Ovary (tissue), 10 donors: ENCODE measurements at places on chromosomes 4 and X. TPM values are rescaled to one million over a fixed set of nuclear protein-coding genes. Genes with fewer than 3 reads are reported as not detected.

GRCh38 chr4:13918991-13919441, 291.5 kb upstream of the BOD1L1 start:
- no peak for DNase-seq

DNA sequence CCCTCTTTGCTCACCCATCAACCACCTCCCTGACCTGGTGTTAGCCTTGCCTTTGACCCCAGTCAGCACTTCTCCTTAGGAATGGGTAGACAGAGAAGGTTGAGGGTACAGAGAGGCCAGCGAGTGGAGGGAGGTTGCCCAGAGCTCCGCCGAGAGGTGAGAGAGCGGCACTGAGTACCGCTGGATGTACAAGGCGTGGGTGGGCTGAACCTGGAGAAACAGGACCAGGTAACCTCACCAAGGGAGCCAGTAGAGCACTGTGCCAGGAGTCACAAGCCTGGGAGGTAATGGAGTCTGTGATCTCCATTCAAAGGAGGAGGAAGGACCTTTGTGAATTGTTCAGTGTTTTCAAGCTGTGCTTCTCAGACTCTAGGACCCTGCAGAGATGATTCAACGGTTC, 256.2 kb downstream of the EVC2 start:
- no peak for DNase-seq

DNA sequence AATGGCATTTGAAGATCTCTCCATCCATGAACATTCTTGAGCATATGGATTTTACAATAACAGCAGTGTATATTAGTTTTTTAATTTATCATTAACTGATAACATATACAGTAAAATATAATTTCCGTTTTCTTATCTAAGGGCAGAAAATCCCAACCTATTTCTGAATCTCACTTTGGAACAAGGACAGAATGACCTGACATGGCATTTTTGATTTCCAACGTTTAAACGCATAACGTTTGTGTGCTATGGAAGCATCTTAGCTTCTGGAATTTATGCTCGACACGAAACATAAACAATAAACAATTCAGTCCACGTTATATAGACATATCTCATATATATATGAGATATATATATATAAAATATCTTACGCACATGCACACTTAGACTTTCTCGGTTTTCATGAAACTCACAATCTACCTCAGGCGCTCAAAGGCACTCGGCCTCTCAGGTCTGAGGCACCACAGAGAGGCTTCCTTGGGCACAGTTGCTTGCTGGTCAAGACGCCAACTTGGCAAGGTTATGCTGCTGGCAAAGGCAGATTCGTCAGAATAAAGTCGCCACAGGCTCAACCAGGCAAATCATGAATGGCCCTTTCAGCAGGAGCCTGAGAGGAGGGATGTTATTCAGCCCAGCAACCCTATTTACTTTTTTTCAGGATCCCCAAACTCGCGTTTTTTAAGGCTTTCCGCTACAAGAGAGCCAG, 1.0 kb upstream of the UGT8 start:
- no peak for DNase-seq

DNA sequence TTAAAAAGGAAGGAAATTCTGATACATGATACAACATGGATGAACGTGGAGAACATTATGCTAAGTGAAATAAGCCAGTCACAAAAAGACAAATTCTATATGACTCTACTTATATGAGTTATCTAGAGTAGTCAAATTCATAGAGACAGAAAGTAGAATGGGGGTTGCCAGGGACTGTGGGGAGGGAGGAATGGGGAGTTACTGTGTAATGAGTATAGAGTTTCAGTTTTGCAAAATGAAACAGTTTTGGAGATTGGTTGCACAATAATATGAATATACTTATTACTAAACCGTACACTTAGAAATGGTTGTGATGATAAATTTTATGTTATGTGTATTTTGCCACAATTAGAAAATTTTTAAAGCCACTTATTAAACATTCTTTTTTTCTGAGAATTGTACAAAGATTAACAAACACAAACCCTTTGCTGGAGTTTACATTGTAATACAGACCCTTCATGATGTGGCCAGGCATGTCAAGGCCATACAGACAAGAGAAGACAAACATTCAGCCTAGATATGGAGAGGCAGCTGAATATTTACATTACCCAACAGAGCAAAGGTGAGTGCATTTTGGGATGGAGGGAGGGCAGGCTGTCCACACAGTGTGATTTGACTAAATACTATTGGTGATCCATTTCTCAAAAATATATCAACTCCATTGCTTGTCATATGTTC, 21.2 kb upstream of the GPC3 start:
- no peak for DNase-seq

- DNase-seq: no peak
These were observed 8.6 kb downstream of the LCORL start for GRCh38 chr4:18012807-18013462.

GRCh38 chr4:125115476-125115875, 199.3 kb upstream of the FAT4 start:
- no peak for DNase-seq

DNA sequence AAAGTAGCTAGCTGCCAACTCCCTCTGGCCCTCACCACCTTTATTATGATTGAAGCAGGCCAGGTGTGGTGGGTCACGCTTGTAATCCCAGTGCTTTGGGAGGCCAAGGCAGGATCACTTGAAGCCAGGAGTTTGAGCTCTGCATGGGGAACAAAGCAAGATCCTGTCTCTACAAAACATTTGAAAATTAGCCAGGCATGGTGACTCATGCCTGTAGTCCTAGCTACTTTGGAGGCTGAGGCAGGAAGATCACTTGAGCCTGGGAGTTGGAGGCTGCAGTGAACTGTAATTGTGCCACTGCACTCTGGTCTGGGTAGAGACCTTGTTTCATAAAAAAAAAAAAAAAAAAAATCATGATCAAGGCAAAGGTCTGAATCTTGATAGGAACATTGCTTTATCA, 467.0 kb upstream of the DIPK2B start:
- no peak for DNase-seq

DNA sequence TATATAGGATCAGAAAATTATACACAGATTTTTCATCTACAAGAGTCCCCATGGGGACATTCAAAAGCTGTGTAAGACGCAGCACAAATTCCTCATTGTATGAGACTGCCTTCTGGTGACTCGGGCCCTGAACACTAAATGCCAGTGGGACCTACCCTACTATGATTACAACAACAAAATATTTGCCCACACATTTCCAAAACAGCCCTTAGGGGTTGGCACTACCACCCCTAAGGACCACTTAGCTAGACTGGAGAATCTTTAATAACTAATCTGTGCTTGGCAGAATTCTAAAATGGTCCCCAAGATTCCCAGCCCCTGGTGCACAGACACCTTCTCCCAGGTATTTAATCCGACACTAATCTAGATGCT, 29.1 kb downstream of the UCHL1 start:
- no peak for DNase-seq

GRCh38 chr4:116926631-116927295, 158.6 kb downstream of the TRAM1L1 start:
- DNase-seq: no peak

GRCh38 chrX:63935835-63936234, 150.8 kb upstream of the ARHGEF9 start:
- no peak for DNase-seq

- DNase-seq: no peak
These were observed 105.5 kb downstream of the HDAC8 start for GRCh38 chrX:72467135-72467534.

DNA sequence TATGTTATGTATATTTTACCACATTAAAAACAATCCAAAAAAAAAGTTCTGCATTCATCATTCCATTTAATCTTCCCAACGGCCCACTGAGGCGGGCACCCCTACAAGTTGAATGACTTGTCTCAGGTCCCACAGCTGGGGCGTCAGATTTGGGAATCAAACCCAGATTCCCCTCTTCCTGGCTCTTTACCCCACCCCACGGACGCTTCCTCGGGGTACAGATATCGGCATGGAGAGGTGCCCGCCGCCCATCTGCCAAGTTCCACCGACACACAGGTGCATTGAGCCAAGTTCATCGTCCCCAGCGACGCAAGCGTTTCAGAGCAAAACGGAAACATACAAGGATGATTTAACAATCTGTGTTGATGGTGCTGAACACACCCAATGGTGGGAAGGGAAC, 36.9 kb upstream of the MAN2B2 start:
- no peak for DNase-seq

- no peak for DNase-seq
These were observed 435.8 kb upstream of the CPEB2 start for GRCh38 chr4:14566518-14566917.

DNA sequence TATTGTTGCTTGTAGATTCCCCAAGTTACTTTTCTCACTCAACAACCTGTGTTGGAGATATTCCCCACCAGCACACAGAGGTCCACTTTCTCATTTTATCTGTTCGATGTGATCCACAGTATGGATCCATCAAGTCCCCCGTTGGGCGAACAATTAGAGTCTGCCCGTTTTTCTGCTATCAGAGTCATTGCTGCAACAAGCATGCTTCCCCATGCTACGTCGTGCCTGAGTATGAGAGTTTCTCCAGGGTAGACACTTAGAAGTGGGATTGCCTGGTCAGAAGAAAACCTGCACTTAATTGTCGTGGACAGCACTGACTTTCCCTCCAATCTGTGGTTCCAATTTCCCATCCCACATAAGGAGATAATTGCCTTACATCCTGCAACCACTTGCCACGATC, 62.7 kb upstream of the SHOX start:
- no peak for DNase-seq

- no peak for DNase-seq
These were observed 369.8 kb downstream of the UNC5C start for GRCh38 chr4:95178938-95179337.

GRCh38 chr4:11098461-11098860, 330.2 kb downstream of the HS3ST1 start:
- no peak for DNase-seq

DNA sequence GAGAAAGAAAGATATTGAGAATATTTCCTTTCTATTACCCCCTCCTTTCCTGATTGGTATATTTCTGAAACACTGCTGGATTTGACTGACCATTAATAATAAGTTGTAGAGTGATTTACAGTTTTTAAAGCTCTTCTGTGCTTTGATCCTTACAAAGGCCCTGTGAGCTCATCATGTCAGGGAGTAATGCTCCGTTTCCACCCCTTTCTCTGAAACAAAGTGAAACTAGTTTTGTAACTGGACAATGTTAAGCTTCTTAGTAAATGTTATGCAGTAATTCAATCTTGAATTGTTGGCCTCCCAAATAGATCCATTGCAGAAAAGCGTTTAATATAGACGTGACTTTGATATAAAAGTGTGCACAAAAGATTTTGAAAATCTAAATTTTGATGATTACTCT, 190.1 kb upstream of the GNPDA2 start:
- no peak for DNase-seq

- DNase-seq: no peak
These were observed 98.2 kb downstream of the FRYL start for GRCh38 chr4:48681856-48682255.

DNA sequence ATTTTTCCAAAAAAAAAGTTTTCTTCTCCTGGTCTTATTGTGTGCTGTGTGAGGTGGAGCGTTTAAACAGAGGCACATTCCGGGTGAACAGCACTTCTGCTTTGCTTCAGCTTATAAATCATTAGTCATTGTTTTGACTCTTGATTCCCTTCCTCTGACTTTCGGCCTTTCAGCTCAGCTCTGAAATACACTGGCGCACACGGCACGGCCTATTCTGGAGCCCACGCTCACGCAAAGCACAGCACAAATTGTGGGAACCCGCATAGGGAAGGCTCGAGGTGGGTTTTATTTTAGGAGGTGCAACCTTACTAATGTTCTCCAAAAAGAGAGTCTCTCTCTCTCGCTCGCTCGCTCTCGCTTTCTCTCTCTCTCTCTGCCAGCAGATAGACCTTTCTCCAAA, 4.0 kb downstream of the POU3F4 start:
- DNase-seq: no peak

- no peak for DNase-seq
These were observed 20.5 kb downstream of the PDLIM5 start for GRCh38 chr4:94472056-94472826.

DNA sequence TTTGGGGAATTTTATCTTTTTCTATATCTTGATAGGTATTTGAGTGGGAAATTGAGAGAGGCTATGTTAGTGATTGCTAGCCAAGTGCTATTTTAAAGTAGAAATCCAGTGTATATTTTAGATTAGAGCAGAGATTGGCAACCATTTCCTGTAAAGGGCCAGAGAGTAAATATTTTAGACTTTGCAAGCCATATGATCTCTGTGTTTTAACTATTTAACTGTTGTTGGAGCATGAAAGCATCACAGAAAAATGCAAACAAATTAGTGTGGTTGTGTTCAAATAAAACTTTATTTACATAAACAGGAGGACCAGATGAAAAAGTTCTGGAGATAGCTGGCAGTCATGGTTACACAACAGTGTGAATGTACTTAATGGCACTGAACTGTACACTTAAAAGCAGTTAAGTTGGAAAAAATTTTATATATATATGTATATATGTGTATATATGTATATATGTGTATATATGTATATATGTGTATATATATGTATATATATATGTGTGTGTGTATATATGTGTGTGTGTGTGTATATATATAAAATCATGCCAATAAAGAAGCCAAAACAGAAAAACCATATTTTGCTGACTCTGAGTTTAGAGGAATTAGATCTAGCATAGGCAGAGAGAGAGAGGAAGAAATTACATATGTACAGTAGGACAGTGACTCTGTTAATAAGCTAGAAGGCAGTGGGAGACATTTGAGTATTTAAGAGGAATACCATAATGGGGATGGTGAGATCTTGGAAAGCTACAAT, 83.4 kb downstream of the TMEM164 start:
- no peak for DNase-seq

- no peak for DNase-seq
These were observed 6.6 kb downstream of the TLL1 start for GRCh38 chr4:165879641-165880040.

DNA sequence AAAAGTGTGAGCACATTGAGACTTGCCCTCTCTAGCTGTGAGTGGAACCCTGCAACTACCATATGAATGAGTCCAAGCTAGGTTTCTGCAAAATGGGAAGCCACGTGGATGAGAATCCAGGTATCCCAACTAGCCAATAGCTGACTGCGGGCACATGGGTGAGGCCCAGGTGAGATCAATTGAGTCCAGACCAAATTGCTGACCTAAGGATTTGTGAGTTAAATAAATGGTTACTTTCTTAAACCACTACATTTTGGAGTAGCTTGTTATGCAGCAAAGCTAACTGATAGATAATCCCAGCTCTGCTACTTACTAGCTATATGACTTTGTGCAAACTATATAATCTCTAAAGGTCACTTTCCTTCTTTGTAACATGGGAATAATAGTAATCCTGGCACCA, 150.3 kb upstream of the LCORL start:
- DNase-seq: no peak

DNA sequence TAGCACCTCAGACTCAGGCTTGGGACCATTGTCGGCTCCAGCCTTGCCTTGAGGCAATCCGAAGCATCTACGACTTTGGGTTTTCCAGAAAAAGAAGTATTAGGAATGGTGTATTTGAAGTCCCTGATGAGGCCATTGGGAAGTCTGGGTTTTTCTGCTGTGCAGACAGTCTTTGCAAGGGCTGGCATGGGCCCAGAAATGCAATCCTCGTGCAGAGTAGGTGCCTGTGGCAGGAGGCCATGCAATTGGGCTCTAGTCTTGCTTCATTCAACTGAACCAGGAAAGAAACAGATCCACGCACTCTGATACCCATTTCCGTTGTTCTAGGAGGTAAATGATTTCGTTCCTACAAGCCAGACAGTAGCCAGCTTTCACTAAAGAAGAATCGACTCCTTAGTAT, 12.4 kb downstream of the ZFP92 start:
- no peak for DNase-seq

The KLB gene
- total RNA-seq: not detected

The KIAA1210 gene
- 0.41 TPM for total RNA-seq

The ADH6 gene
- 0.37 TPM for total RNA-seq

The NDUFC1 gene
- 53.1 TPM for total RNA-seq

The DCLK2 gene
- total RNA-seq: 9.8 TPM

The CLDN22 gene
- total RNA-seq: not detected

The NPY5R gene
- 0.18 TPM for total RNA-seq

The DOK7 gene
- not detected for total RNA-seq

The TRIML2 gene
- not detected for total RNA-seq

The RADX gene
- 18.1 TPM for total RNA-seq
